ENCODE measurements at places on chromosomes 7 and 10.

- DNase-seq, result no peak
Measured at GRCh38 chr7:12493407-12493806, 77.1 kb upstream of the SCIN start.

DNA sequence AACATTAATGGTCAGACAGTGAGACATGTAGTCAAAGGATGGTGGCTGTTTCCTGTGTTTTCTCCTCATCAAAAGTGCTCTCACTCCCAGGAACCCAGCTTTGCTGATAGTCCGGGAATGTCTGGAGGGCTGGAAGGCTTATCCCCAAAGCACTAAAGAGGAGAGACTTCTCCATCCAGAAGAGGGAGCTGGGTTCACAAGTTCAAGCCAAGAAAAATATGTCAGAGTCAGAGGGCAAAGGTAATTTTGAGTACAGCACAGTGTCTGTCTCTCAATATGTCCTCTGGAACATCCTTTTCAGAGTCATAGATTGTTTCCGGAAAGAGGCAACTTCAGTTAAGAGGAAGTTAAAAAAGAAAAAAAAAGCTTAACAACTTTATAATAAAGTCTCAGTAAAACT is 281.5 kb upstream of the PHYHIPL start:
- no peak for DNase-seq

- no peak for DNase-seq
Measured at GRCh38 chr10:126500866-126501265, 112.6 kb upstream of the ADAM12 start.

GRCh38 chr7:124635416-124635815 is 130.2 kb downstream of the GPR37 start:
- no peak for DNase-seq

- peak; percentile 19 for DNase-seq
Measured at GRCh38 chr10:6473901-6474370, 106.1 kb downstream of the PRKCQ start.

DNA sequence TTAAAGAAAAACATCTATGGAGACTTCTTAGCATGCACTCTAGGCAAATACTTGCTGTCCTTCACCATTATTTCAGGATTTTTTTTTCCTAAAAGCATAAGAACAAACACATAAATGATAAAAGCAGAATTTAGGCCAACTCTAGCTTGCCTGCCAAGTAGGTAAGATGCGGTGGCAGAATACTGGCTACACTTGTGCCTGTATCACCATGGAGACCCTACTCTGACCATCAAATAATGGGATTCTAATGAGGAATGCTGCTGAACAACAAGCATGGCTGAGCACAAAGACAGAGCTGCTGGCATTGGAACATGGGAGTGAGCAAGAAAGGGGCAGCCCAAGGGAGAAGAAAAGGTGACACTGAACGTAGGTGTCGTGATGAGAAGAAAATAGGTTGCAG is 18.5 kb upstream of the TAS2R40 start:
- DNase-seq, result no peak

GRCh38 chr10:12482587-12482986 is 133.2 kb downstream of the CAMK1D start:
- no peak for DNase-seq

- no peak for DNase-seq
Measured at GRCh38 chr10:21689881-21690280, 155.8 kb downstream of the MLLT10 start.

DNA sequence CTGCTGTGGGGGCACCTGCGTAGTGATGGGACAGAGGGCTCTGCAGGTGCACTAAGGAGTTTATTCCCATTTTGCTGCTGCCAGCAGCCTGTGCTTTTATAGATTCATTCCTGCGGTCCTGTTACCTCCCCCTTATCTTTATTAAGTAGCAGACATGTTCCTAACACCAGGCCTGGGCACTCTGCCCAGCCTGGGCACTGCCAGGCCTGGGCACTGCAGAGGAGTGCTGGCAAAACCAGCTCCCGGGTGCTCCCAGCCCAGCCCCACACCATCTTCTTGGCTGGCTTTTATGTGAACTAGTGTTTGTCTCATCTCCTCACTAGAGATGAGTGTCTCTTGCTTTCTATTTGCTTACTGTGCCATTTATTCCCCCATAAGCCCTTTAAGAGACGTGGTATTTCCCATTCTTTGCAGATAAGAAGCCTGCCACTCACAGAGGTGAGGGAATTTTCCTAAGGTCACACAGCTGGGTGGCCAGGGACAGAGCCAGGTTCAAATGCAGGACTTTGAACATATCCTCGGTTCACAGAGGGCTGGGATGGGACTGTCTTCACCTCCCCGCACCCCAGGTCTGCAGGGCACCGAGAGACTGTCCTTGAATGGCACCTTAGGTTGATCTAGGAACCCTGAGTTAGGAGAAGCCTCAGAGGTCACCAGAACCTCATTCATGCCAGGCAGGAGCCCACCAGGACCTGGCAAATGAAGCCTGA is 14.6 kb upstream of the DRGX start:
- DNase-seq, result no peak

DNA sequence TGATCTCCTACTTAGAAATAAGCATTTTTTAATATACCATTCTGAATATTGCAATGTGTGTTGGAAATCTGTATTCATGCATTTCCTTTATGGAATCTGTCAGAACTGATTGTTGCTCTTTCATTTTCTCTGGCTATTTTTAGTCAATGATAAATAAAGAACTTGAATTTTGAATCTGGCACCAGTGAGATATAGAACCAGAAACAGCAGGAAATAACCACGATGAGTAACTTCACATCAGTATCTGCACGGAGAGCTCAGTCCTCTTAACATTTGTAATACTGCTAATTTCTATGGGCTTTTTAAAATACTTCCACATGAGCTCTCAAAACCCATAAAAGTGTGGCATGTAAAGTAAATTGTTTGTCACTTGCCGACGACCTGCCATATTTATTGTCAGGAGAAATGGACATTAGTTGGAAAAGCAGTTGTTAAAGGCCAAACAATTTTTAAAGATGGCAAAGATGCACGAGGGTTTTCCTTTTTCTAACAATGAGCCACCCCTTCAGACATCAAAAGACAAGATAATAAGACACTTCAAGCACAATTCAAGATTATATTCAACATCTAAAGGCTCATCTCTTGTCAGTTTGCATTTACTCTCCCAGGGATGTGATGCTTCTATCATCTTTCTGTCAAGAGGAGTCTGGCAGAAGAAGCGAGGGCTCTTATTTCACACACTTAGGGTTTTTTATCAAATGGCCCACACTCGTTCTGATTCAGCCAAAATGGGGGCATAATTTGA is 118.3 kb downstream of the POU6F2 start:
- no peak for DNase-seq

GRCh38 chr7:43768887-43769272 is 10.4 kb downstream of the BLVRA start:
- DNase-seq, result no peak
